MG63 (cell line): ENCODE measurements at places on chromosomes 3 and 15. TPM values are rescaled to one million over a fixed set of nuclear protein-coding genes. Genes with fewer than 3 reads are reported as not detected.

Gene GUCA1C
- total RNA-seq = not detected in 2 replicates

Gene STRA6
- 1.4 and 1.9 TPM in 2 replicates for total RNA-seq

Gene NCBP2
- total RNA-seq = 48.1 and 66.4 TPM in 2 replicates

Gene CCDC54
- not detected in 2 replicates for total RNA-seq

Gene POPDC2
- 0.07 TPM in 1 of 2 replicates, not detected in the other for total RNA-seq

Gene OR4F15
- total RNA-seq = not detected in 2 replicates

Gene KCNMB3
- 0.30 and 0.54 TPM in 2 replicates for total RNA-seq

Gene CNTN3
- 0.07 and 3.7 TPM in 2 replicates for total RNA-seq

Gene THRB
- not detected in 2 replicates for total RNA-seq

Gene PRR20G
- total RNA-seq = not detected in 2 replicates

Gene UROC1
- not detected in 2 replicates for total RNA-seq

Gene PLSCR2
- not detected in 2 replicates for total RNA-seq

Gene SPATA12
- not detected in 2 replicates for total RNA-seq

Gene GPR27
- total RNA-seq = 7.0 and 8.5 TPM in 2 replicates

Gene SAMD7
- total RNA-seq = not detected in 2 replicates

Gene SACM1L
- total RNA-seq = 7.7 and 50.2 TPM in 2 replicates

Gene GABRR3
- total RNA-seq = not detected in 2 replicates

Gene APEH
- 53.9 and 87.5 TPM in 2 replicates for total RNA-seq

Gene PRTG
- total RNA-seq = 0.42 and 2.9 TPM in 2 replicates

Gene SERPINI1
- total RNA-seq = 3.5 and 11.9 TPM in 2 replicates

Gene CIP2A
- total RNA-seq = 34.0 and 50.2 TPM in 2 replicates

Gene MEF2A
- total RNA-seq = 29.1 and 68.8 TPM in 2 replicates

Gene CYP1A2
- 0.23 TPM in 1 of 2 replicates, not detected in the other for total RNA-seq

Gene NTRK3
- 4.0 TPM in 1 of 2 replicates, not detected in the other for total RNA-seq

Gene SCG5
- total RNA-seq = not detected in 2 replicates

Gene IQCH
- total RNA-seq = 2.2 and 3.5 TPM in 2 replicates

Gene SOX2
- 0.07 TPM in 1 of 2 replicates, not detected in the other for total RNA-seq
